ENCODE measurements at places on chromosomes 16 and 17. TPM values are rescaled to one million over a fixed set of nuclear protein-coding genes. Genes with fewer than 3 reads are reported as not detected.

DNA sequence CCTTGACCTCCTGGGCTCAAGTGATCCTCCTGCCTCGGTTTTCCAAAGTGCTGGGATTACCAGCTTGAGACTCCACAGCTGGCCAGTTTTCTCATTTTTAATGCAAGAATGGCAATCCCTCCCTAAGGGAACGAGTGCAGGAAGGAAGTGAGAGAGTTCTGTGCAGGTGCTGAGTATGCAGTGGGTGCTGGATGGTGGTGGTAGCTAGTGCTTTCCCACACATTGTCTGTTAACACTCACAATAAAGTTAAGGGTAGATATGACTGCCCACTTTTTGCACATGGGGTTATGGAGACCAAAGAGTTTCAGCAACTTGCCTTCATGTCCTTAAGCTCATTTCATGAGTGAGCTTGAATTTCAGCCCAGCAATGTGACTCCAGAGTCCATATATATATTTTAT is 18.5 kb downstream of the RGS9 start:
- no peaks in the 10 kb centered on the region for H3K4me1 ChIP-seq
- no peak overlapping the region for H3K27ac ChIP-seq
- H3K27me3 ChIP-seq: no peaks in the 10 kb centered on the region
- DNase-seq: no peak

The CCL2 gene
- 8.0 TPM for polyA plus RNA-seq

The SCIMP gene
- polyA plus RNA-seq: 0.55 TPM

GRCh38 chr16:85812031-85812807 is 12.7 kb downstream of the COX4I1 start:
- H3K36me3 ChIP-seq: no peaks in the 10 kb centered on the region
- no peaks in the 10 kb centered on the region for H3K27me3 ChIP-seq
- H3K4me1 ChIP-seq: no peaks in the 10 kb centered on the region
- DNase-seq: no peak

The SLC25A11 gene
- 128 TPM for polyA plus RNA-seq

The RNF135 gene
- polyA plus RNA-seq: 3.4 TPM

GRCh38 chr16:21277927-21278706 is at the start of gene CRYM:
CRYM (minus strand) TSS chr16:21278290; CDS start chr16:21278251, 39 bp downstream.
- H3K27me3 ChIP-seq: peaks cover 25% of the 10 kb centered on the region
- peak within 1 kb of the TSS; percentile 0 for H3K27ac ChIP-seq
- H3K36me3 ChIP-seq: no peaks in the 10 kb centered on the region
- DNase-seq: peak; percentile 50
- peaks cover 4% of the 10 kb centered on the region for H3K4me1 ChIP-seq

GRCh38 chr16:84571506-84571905 is 46.4 kb downstream of the COTL1 start:
- H3K36me3 ChIP-seq: no peaks in the 10 kb centered on the region
- no peak overlapping the region for H3K4me3 ChIP-seq
- H3K27ac ChIP-seq: no peak overlapping the region
- H3K4me1 ChIP-seq: no peaks in the 10 kb centered on the region
- no peak for DNase-seq

The GDPD3 gene
- 0.89 TPM for polyA plus RNA-seq

DNA sequence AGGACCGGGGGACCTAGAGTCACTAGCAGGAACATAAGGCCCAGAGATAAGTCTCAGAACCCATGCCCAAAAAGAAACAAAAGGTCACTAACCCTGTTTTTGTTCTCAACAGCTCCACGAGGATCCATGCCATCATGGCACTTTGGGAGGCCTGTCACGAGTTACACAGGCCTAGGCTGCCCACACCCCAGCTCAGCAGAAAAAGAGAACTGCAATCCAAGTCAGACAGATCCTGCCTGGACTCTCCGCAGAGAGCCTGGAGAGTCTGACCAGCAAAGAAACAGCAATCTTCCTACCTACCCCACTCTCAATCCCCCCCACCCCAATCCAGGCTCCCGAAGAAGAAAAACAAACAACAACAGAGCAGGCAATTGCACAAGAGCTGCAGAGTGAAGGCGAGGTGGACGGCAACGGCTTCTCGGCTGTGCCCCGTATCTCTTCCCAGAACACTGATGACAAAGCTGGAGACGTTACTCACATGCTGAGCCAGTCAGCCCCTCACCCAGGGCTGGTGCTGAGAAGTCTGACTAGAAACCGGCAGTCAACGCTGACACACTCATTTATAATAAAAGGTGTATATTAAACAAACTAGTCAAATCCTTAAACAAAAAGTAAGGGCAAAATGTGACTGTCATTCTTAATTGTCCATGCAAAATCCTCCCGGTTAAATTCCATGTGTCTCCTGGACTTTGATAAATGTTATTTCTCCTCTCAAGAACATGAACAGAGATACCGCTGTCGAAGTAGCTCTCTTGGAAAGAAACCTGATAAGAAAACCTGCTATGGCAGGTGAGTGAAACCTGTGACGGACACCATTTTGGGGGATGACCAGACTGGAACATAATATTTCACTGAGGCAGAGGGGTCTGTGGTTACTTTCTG is 89.3 kb downstream of the SMG6 start:
- no peaks in the 10 kb centered on the region for H3K27me3 ChIP-seq
- H3K27ac ChIP-seq: peak overlapping the region; percentile 95
- peak overlapping the region; percentile 40 for H3K4me3 ChIP-seq
- no peaks in the 10 kb centered on the region for H3K36me3 ChIP-seq
- DNase-seq: peak; percentile 72

DNA sequence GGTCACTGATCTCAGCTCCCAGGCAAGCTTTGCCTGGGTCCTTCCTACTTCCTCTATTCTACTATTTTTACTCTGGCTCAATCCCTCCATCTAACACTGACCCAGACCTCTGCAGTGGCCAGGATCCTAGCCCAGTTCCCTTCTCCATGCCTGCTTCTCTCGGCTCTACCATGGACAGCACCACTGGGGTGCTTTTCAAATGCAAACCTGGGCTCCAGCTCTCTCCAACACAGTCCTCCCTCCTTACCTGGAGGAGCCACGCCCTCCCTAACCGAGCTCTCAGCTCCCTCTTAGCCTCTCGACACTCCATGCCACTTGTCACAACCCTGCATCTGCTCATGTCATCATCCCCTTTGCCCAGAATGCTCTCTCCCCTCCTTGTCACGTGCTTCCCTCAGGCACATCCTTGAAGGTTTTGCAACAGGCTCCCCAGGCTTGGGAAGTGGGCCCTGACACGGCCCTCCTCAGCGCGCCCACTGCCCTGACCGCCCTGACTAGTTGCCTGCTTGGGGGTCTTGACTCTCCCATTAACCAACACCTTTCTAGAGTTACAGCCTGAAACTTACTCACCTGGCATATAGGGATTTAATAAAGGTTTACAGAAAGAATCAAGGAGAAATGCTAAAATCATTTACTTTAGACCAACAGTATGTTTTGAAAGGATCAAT is 41.6 kb downstream of the MARF1 start:
- DNase-seq: no peak
- peaks cover 10% of the 10 kb centered on the region for H3K4me1 ChIP-seq
- no peaks in the 10 kb centered on the region for H3K27me3 ChIP-seq
- no peak overlapping the region for H3K4me3 ChIP-seq

The TOX3 gene
- 0.10 TPM for polyA plus RNA-seq

The CCDC40 gene
- 1.4 TPM for polyA plus RNA-seq

DNA sequence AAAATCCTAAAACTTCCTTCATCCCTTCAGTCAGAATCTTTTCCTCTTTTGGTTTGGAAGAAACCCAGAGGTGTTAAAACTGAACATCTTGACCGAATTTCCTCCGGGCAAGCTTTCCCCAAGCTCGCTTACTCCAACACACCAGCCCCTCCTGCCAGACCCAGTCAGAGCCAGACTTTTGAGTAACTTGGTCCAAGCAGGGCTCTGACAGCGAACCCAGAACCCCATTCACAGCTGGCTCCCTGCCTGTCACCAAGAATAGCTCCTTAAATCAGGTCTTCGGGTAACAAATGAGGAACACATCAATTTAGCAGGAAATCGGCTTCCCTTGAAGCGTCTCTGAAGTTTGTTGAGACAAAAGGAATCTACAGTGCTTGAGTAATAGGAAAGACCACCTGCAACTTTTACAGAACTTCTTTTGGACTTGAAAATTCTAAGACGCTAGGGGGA is 27.3 kb downstream of the GAS7 start:
- H3K36me3 ChIP-seq: no peaks in the 10 kb centered on the region
- no peaks in the 10 kb centered on the region for H3K4me1 ChIP-seq
- H3K27ac ChIP-seq: no peak overlapping the region
- no peaks in the 10 kb centered on the region for H3K27me3 ChIP-seq
- no peak overlapping the region for H3K4me3 ChIP-seq
- DNase-seq: peak; percentile 63

DNA sequence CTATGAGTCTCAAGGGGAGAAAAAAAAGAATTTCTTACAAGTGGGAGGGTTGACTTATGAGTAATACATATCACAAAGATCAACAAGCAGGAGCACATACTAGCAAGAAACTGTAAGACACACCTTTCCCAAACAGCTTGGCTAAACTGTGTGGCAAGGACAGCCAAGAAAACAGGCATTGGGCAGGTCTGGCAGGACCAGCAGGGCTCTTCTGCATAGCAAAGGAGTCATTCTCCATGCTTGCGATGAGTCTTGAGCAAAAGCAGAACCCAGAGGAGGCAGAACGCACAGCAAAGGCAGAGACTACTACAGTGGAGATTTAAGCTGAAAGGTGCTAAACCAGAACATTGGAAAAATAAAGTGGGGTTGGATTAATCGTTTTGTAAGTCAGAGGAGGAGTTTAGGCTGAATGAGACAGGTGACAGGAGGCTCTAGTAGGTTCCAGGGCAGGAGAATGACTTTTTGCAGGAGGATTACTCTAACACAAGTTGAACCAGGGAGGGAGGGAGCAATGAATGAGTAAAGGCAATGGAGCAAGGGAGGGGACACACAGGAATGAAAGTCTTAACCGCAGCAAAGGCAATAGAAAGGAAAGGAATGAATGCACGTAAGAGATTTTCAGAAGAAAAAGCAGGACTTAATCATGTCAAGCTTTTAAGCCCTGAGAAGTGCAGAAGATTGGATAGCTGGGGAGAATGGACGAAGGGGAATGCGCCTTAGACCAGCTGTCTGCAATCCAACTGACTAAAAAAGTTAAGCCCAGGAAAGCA is 2.7 kb downstream of the N4BP1 start:
- H3K27ac ChIP-seq: peak overlapping the region; percentile 14
- DNase-seq: no peak

- DNase-seq: no peak
- H3K27ac ChIP-seq: no peak overlapping the region
- H3K4me3 ChIP-seq: no peak overlapping the region
- peaks cover 2% of the 10 kb centered on the region for H3K27me3 ChIP-seq
- no peaks in the 10 kb centered on the region for H3K4me1 ChIP-seq
Observed at GRCh38 chr17:48326310-48326709, 103.7 kb downstream of the SKAP1 start.

DNA sequence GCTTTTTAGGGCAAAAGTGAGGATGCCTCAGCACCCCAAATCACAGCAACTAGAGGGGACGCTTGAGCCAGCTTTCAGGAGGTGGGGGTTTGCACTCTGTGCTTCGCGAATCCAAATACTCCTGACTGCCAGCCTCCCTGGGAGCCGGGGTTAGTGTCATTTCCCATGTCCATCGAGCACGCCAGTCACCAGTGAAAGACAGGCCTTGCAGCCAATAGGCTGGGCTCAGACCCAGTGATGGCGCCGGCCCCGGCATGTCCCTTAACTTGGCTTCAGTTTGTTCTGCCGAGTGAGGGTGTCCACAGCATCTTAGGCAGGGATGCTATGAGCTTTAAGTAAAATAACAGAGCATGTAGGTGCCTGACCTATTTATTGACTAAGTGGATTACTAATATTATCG is 50.9 kb upstream of the CDC42EP4 start:
- DNase-seq: no peak
- H3K4me3 ChIP-seq: no peak overlapping the region
- no peak overlapping the region for H3K27ac ChIP-seq

DNA sequence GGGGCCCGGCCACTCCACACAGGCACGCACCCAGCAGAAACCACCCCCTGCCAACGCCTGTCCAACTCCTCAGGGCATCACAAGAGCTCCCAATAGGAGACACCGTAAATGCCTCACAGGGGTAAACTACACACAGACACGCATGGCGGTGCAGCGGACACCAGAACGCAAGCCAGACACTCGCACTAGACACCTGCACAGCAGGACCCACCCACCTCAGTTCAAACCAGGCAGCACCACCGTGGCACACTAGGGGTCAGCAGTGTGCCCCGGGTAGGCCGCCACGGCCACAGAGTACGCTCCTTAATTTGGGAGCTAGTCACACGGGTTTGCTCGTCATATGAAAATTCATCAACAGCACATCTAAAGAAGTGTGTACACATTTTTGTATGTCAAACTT is 3.4 kb downstream of the SLC38A10 start:
- peaks cover 21% of the 10 kb centered on the region for H3K36me3 ChIP-seq
- H3K27me3 ChIP-seq: no peaks in the 10 kb centered on the region
- H3K27ac ChIP-seq: peak overlapping the region; percentile 14
- DNase-seq: peak; percentile 86
- peak overlapping the region; percentile 32 for H3K4me3 ChIP-seq

GRCh38 chr16:47886631-47887415 is 269.0 kb downstream of the ABCC12 start:
- H3K36me3 ChIP-seq: no peaks in the 10 kb centered on the region
- no peak for DNase-seq
- no peak overlapping the region for H3K27ac ChIP-seq
- no peaks in the 10 kb centered on the region for H3K27me3 ChIP-seq
- H3K4me1 ChIP-seq: peaks cover 12% of the 10 kb centered on the region

DNA sequence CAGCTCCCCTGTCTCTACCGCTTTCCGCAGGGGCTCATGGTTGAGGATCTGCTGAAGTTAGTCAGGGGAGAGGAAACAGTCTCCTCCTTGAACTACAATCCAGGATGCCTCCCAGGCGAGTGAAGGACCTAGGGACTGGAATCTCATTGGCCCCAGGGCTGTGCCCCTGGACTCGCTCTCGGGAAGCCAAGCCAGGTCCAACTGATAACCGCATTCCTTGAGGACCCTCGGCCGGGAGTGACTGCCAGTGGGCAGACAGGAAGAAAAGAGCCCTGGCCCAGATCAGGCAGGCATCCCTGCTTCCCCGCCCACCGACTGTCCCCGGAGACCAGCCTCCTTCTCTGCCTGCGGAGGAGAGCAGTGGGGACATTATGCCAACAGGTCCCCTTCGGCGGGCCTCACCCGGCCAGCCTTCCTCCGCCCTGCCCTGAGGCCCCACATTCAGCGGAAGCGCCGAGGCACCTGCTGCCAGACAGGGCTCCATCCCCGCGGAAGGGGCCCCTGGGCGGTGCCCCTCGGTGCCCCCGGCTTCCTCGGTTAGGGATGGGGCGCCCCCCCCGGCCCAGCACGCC is 776 bp downstream of the LRRC75A start:
- H3K4me3 ChIP-seq: peak overlapping the region; percentile 68
- DNase-seq: no peak
- peaks cover 13% of the 10 kb centered on the region for H3K4me1 ChIP-seq
- H3K27ac ChIP-seq: no peak overlapping the region
- H3K27me3 ChIP-seq: no peaks in the 10 kb centered on the region
- H3K36me3 ChIP-seq: no peaks in the 10 kb centered on the region

The NUPR1 gene
- polyA plus RNA-seq: 40.9 TPM

All from psoas muscle (tissue), 8 donors.